ENCODE measurements at places on chromosomes 5 and 9.
A peak's percentile ranks its signal among the peaks of the same experiment; 100 is the strongest.

GRCh38 chr9:120985819-120986222 lies 59.2 kb upstream of the TRAF1 start:
- no peak for DNase-seq

DNA sequence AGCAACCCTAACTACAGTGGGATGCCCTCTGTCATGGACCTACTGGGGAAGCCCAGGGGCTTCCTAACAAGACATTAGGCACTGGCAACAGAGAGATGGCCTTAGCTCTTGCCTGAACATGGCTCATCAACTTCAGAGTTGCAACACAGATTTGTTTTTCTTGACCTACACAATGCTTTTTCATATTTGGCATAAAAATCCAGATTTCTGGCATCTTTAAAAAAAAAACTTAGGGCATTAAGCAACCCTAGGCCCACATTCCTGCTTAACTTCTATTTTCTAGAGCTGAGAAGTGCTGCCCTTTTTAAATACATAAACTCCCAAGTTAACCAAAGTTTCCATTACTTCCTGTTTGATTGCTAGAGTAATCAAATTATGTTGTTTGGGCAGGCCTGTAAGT lies 8.0 kb downstream of the GRIA1 start:
- no peak for DNase-seq

- DNase-seq = peak; percentile 48
Measured at GRCh38 chr9:38417003-38417945, 7.0 kb downstream of the IGFBPL1 start.

- no peak for DNase-seq
Measured at GRCh38 chr9:35349287-35349990, 140.5 kb upstream of the RUSC2 start.

- no peak for DNase-seq
Measured at GRCh38 chr5:135094339-135095051, 60.5 kb upstream of the PITX1 start.

GRCh38 chr9:23621188-23621587 lies 204.9 kb downstream of the ELAVL2 start:
- no peak for DNase-seq

DNA sequence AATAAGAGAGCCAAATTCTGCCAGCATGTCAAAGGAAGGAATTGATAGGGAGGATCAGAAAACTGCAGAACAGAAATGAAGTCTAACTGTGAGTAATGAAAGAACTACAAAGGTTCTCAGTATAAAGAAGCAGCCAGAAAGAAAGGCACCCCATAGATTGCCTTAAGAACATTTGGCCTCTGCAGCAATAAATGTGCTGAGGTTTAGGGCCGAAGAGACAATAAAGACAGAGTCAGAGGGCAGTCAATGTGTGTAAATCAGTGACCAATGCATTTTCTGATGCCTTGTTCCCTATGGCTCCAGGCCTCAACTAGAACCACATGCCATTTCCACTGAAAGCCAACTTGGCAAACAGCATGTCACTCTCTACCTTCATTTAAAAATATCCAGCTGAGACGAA lies 281.0 kb downstream of the HINT1 start:
- no peak for DNase-seq

GRCh38 chr5:144117412-144117811 lies 53.0 kb downstream of the YIPF5 start:
- DNase-seq = no peak

DNA sequence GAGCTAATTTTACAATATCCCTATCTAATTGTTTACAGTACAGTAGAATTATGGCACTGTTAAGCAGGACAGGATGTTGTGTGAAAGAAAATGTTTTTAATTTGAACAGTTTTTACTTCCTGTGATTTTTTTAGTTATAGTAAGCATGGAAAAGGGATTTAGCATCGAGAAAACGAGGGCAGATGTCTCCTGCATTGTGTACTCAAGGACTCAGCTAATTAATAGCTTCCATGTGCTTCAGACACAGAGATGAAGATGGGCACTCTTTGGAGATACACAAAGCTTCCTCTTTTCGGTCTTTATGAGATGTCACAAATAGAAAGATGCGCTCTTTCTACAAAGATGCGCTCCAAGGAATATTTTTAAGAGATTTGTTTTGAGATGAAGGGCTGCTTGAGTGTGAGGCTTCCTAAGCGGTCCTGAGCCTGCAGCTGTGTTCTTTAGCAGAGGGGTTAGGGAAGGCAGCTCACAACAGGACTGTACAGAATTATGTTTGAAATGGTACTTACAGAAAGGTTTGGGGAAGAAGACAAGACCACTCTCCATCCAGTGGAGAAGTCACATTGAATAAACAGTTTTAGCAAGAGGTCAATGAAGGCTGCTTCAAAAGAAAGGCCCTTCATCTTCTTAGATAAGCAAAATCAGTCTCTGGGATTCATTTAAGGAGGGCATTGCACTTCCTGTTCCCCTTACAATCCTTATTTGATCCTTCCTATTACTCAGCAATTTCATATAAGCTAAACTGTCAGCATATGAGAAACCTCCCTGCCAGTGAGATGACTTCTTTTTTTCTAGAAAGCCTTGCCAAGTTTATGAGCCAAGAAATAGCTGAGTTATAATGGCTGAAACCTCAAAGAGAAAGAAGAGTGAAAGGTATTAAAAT lies 311.5 kb downstream of the EFNA5 start:
- DNase-seq = no peak

GRCh38 chr5:55997742-55998351 lies 3.1 kb upstream of the IL6ST start:
- DNase-seq = no peak

GRCh38 chr9:96344458-96345180 lies 38.9 kb downstream of the SLC35D2 start:
- no peak for DNase-seq

- DNase-seq = no peak
Measured at GRCh38 chr9:108081112-108081511, 591.5 kb upstream of the KLF4 start.

DNA sequence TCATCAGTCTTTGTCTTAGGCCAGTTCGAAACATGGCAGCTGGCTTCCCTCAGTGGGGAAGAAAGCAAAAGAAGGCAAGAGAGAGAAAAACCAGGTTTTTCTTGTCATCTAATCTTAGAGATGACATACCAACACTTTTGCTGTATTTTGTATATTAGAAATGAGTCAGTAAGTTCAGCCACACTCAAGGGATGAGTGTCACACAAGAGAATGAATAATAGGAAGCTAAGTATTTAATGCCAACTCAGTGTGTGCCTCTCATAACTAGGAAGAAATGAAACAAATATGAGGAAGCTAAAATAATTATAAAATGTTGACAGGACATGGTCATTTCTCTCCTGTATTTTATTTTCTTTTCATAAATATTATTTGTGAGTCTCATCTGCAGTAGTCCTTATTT lies 65.3 kb downstream of the CDH12 start:
- DNase-seq = no peak
